CD4-positive, alpha-beta T cell treated with Interleukin-6 at 100 ng/mL for 8 hours (primary cell): ENCODE measurements at places on chromosomes 1 and 21.

GRCh38 chr1:75503221-75503974 lies 107.5 kb downstream of the SLC44A5 start:
- DNase-seq = no peak

- no peak for DNase-seq
Observed at GRCh38 chr1:29524285-29525065, 288.2 kb downstream of the PTPRU start.

- DNase-seq = no peak
Observed at GRCh38 chr1:24765308-24765988, 20.2 kb downstream of the CLIC4 start.

DNA sequence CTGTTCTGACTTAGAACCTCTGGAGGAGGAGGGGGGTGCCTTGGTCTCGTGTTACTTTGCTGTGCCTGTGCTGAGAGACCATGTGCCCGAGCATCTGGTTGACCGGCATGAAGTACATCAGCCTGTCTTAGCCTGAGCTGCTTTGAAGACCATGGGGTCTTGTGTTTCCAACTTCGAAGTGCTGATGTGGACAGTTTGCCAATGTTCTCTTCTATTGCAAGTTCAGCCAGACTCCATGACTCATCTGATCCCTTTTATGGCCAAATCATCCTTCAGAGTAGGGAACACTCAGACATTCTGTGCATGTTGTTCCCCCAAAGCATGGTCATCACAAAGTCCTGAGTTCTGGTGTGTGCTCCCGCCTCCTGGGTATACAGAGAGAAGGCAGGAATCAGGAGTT lies 6.0 kb upstream of the PLA2G2C start:
- DNase-seq = no peak

- no peak for DNase-seq
Observed at GRCh38 chr1:202944438-202944921, 13.6 kb downstream of the ADIPOR1 start.

GRCh38 chr1:32246888-32247273 lies at the start of gene FAM167B:
Gene FAM167B, plus strand, starts transcription at chr1:32247222. Its CDS starts 200 bp downstream, at chr1:32247422.
- no peak for DNase-seq

DNA sequence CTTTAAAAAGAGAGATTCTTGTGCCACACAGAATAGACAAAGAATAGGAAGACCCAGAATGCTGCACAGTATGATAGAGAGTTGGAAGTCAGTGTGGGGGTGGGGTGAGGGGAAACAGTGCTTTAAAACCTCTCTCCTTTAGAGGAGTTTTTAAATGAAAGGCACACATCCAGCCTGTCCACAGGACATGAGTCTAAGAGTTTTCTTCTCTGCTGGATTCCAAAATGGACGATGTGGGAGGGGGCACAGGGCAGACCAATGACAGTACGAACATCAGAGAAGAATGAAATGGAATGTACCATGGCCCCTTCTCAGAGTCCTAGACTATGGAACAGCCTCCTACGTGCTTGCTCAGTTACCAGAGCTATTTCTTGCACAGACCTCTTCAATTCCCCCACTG lies 458.2 kb upstream of the DAB1 start:
- no peak for DNase-seq

- DNase-seq = no peak
Observed at GRCh38 chr1:207923121-207923520, 12.2 kb upstream of the CD34 start.

DNA sequence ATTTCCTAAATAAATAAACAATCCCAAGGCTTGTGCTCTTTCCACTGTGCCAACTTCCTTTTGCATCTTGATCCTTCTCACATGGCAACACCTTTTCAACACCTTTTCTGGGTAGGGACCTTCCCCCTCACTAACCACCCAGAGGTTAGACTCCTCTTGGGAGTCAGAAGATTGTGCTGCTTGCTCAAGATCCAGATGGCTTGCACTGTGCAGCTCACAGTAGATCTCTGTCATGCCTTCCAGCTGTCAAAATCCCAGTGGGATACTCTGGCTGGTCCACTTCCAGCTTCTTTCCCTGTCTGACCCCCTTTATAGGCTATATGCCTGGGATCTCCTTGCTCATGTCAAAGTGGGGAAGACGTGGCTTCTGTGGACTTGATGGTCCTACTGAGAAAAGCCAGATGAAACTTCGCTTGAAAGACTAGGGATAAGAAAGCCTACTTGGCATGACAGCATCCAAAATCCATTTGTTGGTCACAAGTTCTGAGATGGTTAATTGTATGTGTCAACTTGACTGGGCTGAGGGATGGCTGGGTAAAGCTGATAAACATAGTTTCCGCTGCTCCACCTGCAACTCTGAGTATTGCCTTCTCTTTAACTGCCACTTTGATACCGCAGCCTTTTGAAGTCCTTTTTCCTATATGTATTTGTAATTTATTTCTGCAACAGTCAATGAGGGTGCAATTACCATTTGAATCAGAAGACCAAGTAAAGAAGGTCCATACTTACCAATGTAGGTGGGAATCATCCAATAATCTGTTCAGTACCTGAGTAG lies 74.5 kb downstream of the S1PR1 start:
- peak; percentile 30 for DNase-seq

GRCh38 chr1:46948629-46949416 lies 7.5 kb upstream of the CYP4A11 start:
- no peak for DNase-seq

- peak; percentile 71 for DNase-seq
Observed at GRCh38 chr1:15345705-15346345, 63.9 kb upstream of the EFHD2 start.

DNA sequence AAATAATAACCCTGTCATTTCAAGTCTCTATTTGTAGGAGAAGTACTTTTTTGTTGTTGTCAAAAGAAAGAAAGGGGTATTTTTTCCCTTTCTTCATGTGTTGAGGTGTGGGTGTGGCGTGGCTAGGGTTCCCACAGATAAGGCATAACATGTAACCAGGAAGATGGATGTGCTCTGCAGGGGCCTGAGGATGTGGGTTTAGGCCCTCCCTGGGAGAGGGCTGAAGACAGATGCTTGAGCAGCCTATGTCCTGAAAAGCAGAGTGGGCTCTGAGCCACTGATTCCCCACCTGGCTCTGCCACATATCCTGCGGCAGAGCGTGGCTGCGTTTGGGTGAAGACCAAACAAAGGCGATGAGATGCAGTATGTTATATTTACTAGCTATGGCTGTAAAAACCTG lies 13.9 kb upstream of the ADAR start:
- no peak for DNase-seq

GRCh38 chr1:48469616-48470480 lies 2.2 kb downstream of the SPATA6 start:
- no peak for DNase-seq

GRCh38 chr1:6502000-6502891 lies 10.8 kb upstream of the PLEKHG5 start:
- DNase-seq = no peak

GRCh38 chr1:23619299-23620188 lies 60.2 kb upstream of the ID3 start:
- DNase-seq = peak; percentile 94

GRCh38 chr1:38451541-38451993 lies 405.0 kb upstream of the POU3F1 start:
- no peak for DNase-seq

DNA sequence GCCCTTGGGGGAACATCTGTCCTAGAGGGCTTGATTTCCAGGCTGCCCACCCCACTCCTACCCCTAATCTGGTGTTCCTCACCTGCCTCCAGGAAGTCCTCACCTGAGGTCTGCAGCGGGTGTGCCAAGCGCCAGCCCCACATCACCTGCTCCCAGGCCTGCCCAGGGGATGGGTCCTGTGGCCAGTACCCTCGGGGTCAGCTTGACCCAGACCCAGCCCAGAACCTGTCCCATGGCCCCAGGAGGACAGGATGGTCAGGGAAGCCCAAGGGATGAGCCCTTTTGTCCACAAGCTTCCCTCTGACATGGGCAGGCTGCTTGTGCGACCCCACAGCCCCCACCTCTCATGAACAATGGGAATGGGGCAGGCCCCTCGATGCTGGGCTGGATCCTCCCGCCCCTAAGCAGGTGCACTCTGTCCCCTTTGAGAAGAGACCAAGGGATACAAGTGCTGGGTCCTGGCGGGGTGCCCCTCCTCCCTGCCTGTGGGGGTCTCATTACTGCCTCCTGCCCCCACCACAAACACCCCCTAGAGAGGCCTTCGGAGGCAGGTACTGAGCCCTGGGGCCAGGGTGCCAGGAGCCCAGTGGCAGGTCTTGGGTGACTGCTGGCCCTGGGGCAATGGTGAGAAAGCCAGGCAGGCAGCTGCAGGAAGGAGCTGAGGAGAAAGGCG lies 3.2 kb downstream of the MIB2 start:
- DNase-seq = no peak

GRCh38 chr1:58443986-58444868 lies 102.3 kb downstream of the OMA1 start:
- DNase-seq = no peak

GRCh38 chr1:248596615-248597014 lies 885 bp downstream of the OR2T10 start:
- DNase-seq = no peak

DNA sequence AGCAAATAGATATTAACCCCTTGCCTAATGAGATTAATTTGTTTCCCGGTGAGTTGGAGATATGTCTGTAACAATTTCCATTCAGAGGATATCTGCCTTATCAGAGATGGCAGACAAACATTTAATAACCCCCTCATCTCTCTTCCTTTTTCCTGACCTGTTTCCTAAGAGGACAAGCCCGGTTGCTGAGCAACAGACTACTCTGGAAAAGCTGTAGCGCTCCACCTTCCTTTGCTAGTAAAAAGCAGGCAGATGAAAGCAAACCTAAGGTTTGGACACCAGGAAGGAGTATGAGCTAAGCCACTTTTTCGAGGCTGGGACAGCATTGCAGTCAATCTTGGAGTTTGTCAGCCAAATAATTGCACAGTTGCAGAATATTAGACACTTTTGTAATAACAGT lies 82.4 kb downstream of the RGS21 start:
- no peak for DNase-seq

- DNase-seq = no peak
Observed at GRCh38 chr1:201384406-201384782, 6.9 kb upstream of the TNNT2 start.

DNA sequence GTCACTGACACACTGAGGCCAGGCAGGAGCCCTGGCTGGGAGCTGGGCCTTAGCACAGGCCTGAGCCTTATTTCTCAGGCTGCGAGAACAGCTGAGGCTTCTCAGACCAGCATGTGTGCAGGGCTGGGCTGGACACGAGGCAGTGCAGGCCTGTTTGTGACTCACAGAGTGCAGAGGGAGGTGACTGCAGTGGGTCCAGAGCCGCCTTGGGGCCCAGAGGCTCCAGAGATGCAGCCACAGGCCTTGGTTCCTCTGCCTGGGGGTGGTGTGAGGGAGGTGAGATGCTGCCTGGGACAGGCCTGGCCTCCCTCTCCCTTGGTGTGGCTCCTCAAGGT lies 61.2 kb upstream of the ETV3 start:
- DNase-seq = no peak

DNA sequence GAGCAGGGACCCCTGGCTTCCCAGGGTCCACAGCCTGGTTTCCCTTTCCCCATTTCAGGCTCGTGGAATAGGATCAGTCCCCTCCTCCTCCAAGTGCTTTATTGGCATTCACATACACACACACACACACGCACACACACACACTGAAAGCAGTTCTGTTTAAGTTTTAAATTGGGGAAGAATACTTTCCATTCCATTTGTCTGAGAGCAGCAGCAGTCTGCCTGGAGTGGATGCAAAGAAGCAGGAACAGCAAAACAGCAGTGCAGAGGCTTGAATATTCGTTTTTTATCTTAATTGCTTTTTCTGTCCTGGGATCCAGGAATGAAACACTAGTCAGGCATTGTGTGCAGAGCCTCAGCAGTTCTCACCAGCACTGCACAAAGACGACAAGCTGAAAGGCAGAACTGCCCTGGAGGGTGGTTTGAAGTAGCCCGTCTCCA lies 7.1 kb downstream of the CYB561D1 start:
- no peak for DNase-seq

GRCh38 chr1:7993593-7994479 lies 32.3 kb downstream of the ERRFI1 start:
- no peak for DNase-seq

DNA sequence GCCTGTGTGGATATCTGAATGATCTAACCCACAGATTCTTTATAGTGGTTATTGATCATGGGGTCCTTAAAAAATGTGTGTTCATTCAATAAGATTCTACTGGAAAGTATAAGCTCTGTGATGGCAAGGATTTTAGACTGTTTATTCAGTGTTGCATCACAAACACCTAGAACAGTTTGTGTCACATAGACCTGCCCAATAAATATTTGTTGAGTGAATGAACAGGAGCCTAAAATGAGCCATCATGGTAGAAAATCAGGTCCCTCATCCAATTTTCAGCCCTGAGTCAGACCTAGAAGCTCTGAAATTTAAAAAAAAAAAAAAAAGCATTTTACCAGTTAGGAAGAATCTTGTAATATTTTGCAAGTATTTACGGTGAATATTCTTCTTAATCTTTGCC lies 2.3 kb upstream of the RGSL1 start:
- no peak for DNase-seq

DNA sequence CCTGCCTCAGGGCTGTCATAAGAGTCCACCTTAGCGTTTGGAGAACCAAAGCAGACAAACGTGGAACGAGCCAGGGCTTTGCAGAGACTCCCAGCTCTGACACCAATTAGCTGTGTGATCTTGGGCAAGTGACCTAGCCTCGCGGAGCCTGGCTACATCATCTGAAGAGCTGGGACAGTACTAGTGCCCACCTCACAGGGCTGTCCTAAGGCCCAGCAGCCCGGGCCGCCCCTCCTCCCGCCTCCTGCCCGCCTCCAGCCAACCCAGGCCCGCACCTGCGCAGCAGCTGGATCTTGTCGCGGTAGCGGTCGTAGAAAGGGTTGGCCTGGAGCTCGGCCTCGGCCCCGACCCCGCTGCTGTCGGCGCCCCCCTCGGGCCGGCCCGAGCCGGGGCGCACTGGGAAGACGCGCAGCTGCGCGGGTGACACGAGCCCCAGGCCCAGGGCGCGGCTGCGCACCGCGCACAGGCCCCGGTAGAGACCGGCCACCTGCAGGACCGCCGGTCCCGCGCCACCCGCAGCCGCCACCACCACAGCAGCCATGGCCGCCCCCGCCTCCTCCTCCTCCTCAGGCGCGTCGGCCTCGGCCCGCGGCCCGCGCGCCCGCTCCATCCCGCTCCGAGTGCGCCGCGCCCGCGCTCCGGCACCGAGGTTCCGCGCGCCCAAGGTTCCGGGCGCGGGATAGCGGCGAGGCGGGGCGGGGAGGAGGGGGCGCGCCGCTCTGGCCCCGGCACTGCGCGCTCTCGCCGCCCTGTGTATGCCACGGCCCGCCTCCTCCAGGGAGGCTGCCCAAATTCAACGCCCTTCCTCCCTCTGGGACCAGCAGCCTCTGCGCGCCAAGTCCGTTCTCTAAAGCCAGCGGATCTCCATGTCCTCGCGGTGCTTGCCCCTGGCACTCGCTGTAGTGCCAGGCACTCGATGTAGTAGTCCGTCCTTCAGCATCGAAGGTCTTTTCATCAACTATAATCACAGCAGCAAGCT lies at the start of gene ATPAF1:
Gene ATPAF1 (minus strand): TSS at position 583 of the 979 bp plus-strand sequence. CDS start 42 bp downstream, at position 541.
- DNase-seq = peak; percentile 54

DNA sequence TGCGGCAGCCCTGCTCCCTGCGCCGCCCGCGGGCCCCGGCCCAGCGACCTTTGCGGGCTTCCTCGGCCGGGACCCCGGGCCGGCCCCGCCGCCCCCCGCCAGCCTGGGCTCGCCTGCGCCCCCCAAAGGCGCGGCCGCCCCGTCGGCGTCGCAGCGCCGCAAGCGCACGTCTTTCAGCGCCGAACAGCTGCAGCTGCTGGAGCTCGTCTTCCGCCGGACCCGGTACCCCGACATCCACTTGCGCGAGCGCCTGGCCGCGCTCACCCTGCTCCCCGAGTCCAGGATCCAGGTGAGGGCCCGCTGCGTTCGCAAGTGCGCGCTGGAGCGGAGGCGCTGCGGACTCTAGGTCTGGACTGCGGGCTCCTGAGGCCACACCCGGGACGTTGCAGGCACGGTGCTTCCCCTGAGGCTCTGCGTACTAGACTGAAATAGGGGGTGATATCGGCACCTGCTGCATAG lies 351 bp downstream of the MIXL1 start:
- DNase-seq = no peak
